Activated CD4-positive, alpha-beta memory T cell treated with anti-CD3 and anti-CD28 coated beads, Interleukin-2, amount 10 ng/mL, durations not matched to agents 7 days and 5 days (primary cell): ENCODE measurements at places on chromosomes 7 and 10. TPM values are rescaled to one million over a fixed set of nuclear protein-coding genes. Genes with fewer than 3 reads are reported as not detected.

ABCB4 gene
- not detected for total RNA-seq

ARMS2 gene
- not detected for total RNA-seq

AGAP6 gene
- 9.8 TPM for total RNA-seq

SHLD2 gene
- total RNA-seq = 31.0 TPM

EBLN1 gene
- total RNA-seq = not detected

OTUD1 gene
- total RNA-seq = 23.9 TPM

PLEKHS1 gene
- total RNA-seq = not detected

DNA sequence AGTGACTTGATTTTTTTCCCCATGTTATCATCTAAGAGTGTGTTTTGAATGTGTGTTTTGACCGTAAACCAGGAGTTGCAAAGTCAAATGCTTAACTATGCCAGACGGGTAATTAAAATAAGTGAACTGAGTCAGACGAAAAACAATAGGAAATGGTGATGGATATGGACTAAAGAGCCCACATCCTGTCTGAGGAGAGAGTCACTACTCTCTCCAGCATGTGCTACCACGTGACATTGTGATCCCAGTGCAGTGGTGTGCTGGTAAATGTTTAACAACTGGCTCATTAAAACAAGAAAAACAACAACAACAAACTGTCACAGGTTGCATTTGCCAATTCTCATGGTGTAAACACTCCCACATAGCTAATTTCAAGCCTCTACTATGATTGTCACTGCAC is 164.3 kb downstream of the SUGCT start:
- DNase-seq = no peak

GRCh38 chr7:117113871-117114270 is 160.6 kb downstream of the ST7 start:
- DNase-seq = no peak

- DNase-seq = no peak
Measured at GRCh38 chr10:60666221-60666620, 112.1 kb upstream of the CDK1 start.

- no peak for DNase-seq
Measured at GRCh38 chr7:18762189-18762588, 266.6 kb downstream of the HDAC9 start.

GRCh38 chr7:1691601-1692514 is 21.8 kb downstream of the ELFN1 start:
- no peak for DNase-seq

GRCh38 chr10:61464461-61465170 is 11.4 kb upstream of the TMEM26 start:
- DNase-seq = no peak

DNA sequence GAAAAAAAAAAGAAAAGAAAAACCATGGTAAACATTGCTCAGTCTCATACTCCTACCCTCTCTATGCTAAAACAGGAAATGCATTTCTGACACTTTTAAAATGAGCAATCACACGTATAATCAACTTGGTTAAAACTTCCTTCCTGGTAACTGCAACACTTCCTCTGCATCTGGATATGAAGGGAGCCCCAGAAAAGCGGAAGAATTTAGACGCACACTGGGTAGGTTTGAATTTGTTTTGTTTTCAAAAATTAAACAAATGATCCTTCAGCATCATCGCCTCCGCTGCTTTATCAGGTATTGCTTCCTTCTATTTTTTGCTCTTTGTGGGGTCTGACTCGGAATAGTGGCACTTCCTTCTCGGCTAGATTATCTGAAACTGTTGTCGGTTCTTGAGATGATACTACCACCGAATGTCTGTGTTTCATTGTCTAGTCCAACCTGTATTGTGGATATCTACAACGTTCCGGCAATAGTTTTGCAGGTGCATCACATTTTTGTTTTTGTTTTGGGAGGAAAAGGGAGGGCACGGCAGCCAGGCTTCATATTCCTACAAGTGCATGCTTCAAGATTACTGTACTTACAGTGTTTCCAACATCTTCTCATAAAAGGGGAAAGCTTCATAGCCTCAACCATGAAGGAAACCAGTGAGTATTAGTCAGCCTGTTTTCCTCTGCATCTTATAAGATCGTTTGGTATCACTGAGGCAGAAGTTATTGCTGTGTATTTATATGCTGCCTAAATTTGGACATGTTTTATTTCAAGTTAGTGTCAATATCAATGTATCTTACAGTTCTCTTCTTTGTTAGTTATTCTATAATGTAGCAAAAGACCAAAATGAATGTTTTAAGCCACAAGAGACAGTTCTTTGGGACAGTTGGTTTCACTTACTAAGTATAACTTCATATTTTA is at the start of gene PIK3CG:
TSS of gene PIK3CG (plus strand) at position 153 of the 912 bp plus-strand sequence. CDS start 2,280 bp downstream, outside the sequence.
- DNase-seq = peak; percentile 32

GRCh38 chr7:134792968-134793367 is 13.5 kb downstream of the CALD1 start:
- no peak for DNase-seq

GRCh38 chr7:78587443-78588044 is 789.0 kb downstream of the PHTF2 start:
- DNase-seq = no peak
